GM12892 (cell line): ENCODE measurements at places on chromosomes 1 and 21.

DNA sequence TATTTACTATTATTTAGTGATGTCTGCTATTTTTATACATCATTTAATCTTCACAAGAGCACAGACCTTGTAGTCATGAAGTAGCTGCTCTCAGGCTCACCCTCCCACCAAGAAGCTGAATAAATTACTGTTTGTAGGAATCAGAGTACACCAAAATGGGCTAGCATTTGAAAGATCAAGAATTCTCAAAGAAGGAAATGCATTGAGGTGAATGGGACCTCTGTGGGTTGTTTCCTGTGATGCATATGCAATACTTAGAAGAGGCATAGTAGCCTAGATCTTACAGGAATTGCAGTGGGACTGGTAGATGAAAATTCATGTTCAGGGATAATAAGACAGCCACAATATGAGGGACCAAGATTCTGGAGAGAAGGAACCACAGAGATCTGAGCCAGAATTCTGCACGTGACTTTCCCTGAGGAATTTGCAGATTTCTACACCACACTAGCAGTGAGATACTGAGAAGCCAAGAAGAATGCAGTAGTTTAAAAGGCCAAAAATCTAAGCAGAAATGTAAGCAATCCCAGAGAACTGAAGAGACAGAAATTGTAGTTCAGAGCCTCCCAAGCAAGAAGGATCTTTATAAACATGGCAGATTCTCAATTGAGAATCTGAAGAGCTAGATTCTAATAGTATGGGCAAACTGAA, 307.0 kb downstream of the ST6GALNAC3 start:
- DNase-seq, result no peak

GRCh38 chr1:204728456-204728855, 42.9 kb upstream of the LRRN2 start:
- DNase-seq, result no peak

GRCh38 chr1:176164014-176164678, 42.9 kb downstream of the COP1 start:
- no peak for DNase-seq

- DNase-seq, result no peak
Measured at GRCh38 chr1:162384601-162385279, 3.2 kb downstream of the C1orf226 start.

DNA sequence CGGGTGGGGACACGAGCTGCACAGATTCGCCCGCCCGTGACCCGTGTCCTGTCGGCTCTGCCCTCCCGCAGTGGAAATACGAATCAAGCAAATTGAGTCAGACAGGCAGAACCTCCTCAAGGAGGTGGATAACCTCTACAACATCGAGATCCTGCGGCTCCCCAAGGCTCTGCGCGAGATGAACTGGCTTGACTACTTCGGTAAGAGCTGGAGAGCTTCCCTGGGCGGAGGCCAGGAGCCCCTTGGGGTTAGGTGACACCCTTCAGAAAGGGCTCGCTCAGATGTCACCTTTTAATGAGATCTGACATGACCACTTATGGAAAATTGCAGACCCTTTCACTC, 489 bp downstream of the CDCA8 start:
- no peak for DNase-seq

- DNase-seq, result no peak
Measured at GRCh38 chr21:15616864-15617574, 112.8 kb upstream of the USP25 start.

GRCh38 chr1:32883338-32884031, 2.8 kb upstream of the HPCA start:
- no peak for DNase-seq

DNA sequence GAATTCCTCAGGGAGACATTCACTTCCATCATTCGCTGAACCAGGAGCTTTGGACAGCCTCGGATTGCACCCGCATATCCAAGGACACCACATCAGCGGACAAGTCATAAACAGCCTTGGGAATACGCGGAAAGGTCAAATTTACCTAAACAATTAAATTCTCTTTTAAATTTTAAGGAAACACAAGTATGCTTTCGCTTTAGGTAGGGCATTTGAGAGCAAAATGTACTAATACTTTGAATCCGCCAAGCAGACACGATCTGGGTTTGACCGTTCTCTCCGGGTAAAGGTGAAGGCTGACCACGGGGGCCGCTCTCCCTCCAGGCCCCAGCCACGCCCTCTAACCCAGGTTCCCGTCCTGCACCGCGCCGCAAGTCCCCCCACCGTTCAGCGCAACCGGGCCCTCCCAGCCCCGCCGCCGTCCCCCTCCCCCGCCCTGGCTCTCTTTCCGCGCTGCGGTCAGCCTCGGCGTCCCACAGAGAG, 479 bp upstream of the ACADM start:
- DNase-seq, result peak; percentile 56

GRCh38 chr1:245776694-245777332, 622.0 kb downstream of the KIF26B start:
- DNase-seq, result no peak

GRCh38 chr1:78351551-78352216, 139.1 kb upstream of the PTGFR start:
- no peak for DNase-seq

DNA sequence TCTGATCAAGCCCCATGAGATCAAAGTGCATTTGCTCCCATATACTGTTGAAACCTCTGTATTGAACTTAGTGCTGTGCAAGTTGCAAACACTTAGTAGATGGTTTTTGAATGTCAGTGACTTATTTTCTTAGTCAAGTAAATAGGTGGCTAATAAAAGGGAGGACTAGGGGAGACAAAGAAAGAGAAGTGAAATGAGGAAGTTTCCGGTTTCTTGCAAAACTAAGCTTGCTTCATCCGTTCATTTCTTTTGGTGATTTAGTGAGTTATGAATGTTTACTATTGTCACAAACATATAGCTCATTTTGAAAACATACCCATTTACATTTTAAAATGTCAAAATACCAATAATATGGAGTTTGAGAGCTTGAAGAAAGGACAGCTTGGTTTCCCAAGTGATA, 23.0 kb downstream of the ADAMTS5 start:
- DNase-seq, result no peak

- DNase-seq, result no peak
Measured at GRCh38 chr1:157971769-157972168, 21.7 kb upstream of the KIRREL1 start.

DNA sequence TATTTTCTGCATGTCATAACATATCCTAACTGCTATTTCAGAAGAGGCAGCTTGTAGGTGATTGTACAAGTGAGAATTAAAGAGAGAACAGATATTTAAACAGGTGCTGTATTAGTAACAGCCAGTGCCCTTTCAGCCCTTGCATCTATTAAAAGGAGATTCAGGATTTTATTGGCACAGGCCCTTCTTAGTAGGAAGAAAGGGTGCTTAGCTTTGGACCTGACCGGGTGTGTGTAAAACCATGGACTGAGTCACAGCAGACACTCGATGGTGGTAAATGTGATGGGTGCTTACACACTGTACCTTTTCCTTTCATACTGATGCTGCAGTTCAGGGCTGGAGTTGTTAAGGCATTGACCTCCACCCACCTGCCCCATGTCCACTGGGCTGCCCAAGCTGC, 12.7 kb upstream of the CD101 start:
- DNase-seq, result no peak

DNA sequence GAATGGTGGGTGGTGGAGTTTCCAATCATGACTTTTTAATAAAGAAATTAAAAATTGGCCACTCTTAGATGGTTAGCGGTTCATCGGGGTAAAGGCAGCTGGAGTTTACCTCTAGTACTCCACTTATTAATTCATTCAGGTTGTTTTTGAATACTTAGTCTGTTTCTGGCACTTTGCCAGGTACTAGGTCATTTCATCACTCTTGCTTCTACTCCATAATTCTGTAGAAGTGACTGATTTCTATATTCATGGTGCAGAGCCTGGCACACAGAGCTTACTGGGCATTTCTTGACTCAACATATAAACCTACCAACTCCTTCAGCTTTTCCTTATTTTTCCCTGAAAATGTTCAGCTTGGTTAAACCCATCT, 31.5 kb downstream of the FOXD2 start:
- DNase-seq, result no peak

- no peak for DNase-seq
Measured at GRCh38 chr21:38863291-38863690, 57.6 kb downstream of the ETS2 start.

DNA sequence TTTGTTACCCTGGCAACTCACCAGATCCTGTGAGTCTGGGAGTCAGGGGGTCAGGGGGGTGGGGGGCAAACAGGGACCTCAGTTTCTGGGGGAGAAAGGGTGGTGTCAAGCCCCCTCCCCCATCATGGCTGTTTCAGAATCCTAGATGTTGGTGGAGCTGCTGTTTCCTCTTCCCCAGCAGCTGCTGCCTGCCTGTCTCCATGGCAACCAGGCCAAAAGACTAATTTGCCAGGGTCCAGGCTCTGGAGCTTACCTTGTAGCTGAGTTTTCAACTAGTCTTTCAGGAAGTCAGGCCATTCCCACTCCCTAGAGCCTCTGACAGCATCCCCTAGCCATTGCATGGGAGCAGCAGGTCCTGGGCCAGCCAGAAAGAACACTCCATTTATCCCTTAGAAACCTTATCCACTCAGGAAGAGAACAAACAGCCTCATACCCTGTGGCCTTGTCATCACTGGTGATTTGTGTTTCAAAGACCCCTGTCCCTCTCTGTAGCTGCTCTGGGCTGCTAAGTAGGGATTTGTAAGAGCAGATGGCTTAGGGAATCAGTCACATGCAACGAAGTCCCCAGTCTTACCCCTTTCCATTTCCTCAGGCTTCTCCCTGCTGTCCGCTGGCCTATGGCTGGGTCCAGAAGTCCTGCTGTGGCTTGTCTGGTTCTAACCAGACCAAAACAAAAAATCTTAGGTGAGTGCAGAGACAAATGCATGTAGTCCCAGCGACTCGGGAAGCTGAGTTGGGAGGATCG, 21.5 kb upstream of the STMN1 start:
- no peak for DNase-seq

DNA sequence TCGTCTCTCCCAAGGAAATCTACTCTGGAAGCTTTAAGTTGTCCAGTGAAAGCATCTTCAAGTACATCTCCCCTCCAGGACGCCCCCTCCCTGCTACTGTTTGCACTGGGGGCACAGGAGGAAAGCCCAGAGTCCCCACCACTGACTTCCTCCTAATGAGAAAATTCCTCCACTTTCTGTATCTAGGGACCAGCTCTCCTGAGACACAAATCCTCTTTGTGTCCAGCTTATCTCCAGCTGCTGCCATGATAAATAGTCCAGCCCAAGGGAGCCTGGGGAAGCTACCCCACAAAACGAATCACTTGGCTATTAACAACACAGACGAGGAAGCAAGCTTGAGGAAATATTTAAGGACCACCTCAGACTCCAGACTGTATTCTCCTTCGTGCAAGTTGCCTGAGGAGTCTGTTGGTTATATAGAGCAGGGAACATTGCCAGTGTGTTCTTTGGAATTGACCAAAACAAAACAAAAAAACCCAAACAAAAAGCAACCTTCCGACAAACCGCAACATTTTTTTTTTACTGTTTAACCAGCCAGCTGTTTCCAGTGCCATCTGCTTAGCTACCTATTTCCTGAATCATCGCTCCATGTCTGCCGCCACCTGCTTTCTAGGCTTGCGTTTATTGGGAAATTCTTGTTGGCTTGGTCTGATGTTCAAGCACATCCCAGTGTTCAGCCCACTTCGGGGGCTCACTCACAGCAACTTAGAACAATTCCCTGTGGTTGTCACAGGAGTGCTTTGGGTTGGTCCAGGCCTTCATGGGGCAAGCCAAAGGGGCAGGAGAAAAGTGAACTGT, 7.7 kb downstream of the C1orf226 start:
- DNase-seq, result no peak

GRCh38 chr1:237470712-237471338, 419.9 kb downstream of the ZP4 start:
- no peak for DNase-seq

GRCh38 chr1:162885265-162885664, 24.3 kb upstream of the CCDC190 start:
- no peak for DNase-seq

GRCh38 chr1:85398391-85399064, 66.4 kb downstream of the DDAH1 start:
- DNase-seq, result no peak

- no peak for DNase-seq
Measured at GRCh38 chr1:27455139-27455811, 34.7 kb downstream of the WASF2 start.

DNA sequence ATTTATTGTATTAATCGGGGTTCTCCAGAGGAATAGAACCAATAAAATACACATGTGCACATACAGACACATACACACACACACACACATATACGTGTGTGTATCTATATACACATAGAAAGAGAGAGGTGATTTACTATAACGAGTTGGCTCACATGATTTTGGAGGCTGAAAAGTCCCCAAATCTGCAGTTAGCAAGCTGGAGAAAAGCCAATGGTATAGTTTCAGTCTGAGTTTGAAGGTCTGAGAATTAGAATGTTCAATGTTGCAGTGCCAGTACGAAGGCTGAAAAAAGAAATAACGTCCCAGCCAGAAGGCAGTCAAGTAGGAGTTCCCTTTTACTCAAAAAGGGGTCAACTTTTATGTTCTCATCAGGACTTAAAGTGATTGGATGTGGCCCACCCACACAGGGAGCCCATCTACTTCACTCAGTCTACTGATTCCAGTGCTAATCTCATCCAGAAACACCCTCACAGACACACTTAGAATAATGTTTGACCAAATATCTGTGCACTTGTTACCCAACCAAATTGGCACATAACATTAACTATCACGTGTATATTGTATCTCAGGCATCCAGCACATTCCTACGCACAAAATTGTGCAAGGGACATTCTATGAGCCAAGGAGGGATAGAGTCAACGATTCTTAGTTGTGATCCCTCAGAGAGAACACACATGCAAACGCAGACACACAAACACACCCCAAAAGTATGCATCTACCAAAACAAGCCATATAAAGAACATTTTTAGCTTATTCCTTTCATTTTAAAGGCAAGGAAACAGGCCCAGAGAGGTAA, 195.5 kb upstream of the DUSP10 start:
- no peak for DNase-seq

GRCh38 chr1:165544996-165545395, 1.2 kb downstream of the LRRC52 start:
- no peak for DNase-seq

GRCh38 chr21:39149882-39150281, 33.4 kb downstream of the PSMG1 start:
- DNase-seq, result no peak
